NCI-H82 (cell line): ENCODE measurements at places on chromosomes 4 and X.

- no peak for DNase-seq
These were observed 68.2 kb downstream of the ARHGAP10 start for GRCh38 chr4:147799986-147800555.

- DNase-seq = peak; percentile 63
These were observed 136.4 kb downstream of the MAPK10 start for GRCh38 chr4:86223472-86223871.

DNA sequence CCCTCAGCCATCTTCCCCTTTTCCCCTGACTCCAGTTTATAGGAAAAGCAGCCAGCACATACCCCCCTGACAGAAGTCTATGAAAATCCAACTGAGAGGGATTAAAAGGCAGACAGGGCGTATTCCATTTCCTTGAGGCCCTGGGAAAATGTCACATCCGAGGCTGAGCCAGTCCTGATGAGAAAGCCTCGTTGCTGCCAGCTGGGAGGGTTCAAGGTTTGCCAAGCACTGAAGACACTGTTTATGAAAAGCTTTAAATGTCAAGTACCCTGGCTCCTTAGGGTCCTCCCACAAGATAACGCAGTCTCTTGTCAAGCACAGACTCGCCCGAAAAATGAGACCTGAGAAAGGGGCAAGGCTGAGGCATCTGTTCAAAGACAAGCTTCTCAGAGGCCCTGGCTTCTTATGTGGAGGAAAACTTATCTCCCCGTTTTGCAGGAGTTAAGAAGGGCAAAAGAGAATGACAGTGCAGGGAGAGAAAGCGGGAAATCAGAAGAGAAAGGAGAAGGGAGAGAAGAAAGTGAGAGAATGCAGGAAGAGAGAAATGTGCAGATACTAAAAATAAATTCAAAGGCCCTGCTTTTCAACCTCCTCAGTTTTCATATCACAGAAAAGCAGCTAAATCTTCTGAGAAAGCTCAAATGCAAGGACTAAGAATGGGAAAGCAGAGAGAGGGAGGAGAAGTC, 44.7 kb downstream of the SCD5 start:
- peak; percentile 19 for DNase-seq

- no peak for DNase-seq
These were observed 30.0 kb upstream of the CYP2U1 start for GRCh38 chr4:107901213-107901934.

- DNase-seq = peak; percentile 95
These were observed 161.3 kb upstream of the MAGEB18 start for GRCh38 chrX:25976683-25977310.

- DNase-seq = peak; percentile 83
These were observed 58.6 kb downstream of the ELOVL6 start for GRCh38 chr4:110139815-110140214.

- DNase-seq = no peak
These were observed 176.4 kb upstream of the GYPA start for GRCh38 chr4:144316869-144317268.

GRCh38 chrX:153672531-153673427, 834 bp downstream of the PNCK start:
- DNase-seq = no peak

GRCh38 chr4:74055096-74055495, 16.6 kb upstream of the CXCL3 start:
- peak; percentile 85 for DNase-seq

DNA sequence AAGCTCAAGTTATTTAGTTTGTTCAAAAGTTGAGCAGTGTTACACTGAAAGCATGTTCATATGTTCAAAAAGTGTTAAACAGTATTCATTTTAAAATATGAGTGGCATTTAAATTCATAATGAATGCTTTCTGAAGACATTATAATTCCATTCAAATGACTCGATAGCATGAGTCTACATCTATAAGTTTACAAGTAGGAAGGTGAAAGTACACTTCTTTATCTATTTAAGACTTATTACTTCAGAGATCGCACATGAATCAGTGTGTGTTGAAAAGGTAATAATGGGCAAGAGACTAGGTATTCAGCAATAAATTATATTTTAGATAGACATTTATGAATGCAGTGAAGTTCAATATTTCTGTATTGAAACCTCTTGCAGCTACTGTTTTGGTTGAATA, 456.1 kb downstream of the GRXCR1 start:
- DNase-seq = no peak

GRCh38 chrX:46327566-46328115, 217.6 kb downstream of the ZNF674 start:
- no peak for DNase-seq

DNA sequence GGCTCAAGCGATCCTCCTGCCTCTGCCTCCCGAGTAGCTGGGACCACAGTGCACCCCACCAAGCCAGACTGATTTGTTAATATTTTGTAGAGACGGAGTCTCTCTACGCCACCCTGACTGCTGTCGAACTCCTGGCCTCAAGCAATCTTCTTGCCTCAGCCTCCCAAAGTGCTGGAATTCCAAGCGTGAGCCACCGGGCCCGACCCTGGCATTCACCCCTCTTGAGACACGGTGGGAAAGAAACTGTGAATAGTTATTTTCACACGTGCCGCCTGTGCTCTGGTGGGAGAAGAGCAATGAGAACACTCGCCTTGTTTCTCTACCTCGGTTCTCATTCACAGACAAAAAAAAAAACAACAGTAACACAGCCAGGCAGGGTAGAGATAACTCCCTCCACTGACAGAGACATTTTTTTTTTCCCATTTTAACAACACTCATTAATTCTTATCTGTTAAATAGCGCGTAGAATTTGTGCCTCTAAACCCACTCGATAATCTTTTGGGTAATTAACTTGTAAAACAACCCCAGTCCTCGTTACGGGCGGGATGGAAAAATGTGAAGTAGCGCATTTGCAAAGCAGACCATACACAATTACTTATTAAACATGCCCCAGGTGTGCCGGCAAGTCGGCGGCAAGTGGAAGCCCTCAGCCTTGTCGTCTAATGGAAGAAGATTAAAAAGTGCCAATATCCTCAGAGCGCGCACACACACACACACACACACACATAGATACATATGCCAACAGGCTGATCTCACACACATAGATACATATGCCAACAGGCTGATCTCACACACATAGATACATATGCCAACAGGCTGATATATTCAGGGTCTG, 103.3 kb downstream of the DHRSX start:
- no peak for DNase-seq

DNA sequence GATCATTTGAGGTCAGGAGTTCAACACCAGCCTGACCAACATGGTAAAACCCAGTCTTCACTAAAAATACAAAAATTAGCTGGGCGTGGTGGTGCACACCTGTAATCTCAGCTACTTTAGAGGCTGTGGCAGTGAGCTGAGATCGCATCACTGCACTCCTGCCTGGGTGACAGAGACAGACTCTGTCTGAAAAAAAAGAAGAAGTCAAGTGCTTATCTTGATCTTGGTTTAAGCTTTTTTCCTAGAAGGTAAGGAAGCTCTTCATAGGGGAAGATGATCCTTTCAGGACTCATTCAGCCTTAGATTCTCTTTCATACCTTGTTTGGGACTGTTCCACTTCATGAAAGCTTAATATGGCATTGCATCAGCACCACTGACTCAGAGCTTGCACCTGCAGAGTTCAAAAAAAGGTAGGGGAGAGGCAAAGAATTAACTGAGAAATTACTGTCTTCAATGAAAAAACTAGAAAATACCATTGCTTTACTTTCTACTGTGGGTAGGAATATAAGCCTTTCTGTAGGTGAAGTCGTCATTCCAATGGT, 70.8 kb upstream of the EPGN start:
- DNase-seq = no peak

- DNase-seq = peak; percentile 72
These were observed 408.6 kb upstream of the ACTRT1 start for GRCh38 chrX:128460835-128461234.

DNA sequence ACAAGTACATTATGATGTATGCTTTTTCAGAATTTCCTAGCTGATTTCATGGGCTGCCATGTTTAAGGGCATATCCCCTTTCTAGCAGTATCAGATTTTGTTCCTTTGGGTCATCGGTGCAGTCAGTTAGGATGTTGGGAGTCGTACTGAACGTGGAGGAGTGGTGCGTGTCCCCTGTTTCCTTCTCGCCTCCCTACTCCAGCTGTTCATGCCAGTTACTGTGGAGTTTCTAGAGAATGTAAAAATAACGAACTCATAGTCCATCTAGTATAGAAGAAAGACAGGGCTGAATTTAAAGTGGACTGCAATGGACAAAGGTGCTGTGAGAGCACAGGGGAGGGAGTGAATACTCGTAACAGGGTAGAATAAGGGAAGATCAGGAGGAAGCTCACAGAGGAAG, 111.3 kb downstream of the CEP135 start:
- DNase-seq = no peak

DNA sequence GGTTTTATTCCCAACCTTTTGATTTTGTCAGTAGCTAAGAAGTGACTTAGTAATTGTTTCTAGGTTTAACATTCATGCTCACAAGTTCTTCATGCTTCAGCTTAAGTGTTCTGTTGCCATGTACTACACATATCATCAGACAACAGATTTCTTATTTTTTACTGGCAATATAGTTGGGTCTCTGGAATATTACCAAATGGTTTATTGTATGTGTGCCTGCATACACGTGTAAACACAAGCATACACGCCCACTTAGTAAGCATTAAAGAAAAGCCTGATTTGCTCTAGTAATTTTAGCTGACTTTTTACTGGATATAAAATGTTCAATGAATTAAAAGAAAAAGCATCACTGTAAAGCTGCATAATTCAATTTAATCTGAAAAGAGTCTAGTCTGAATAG, 199.8 kb downstream of the CAMK2D start:
- no peak for DNase-seq

GRCh38 chr4:138263247-138263816, 21.2 kb upstream of the SLC7A11 start:
- no peak for DNase-seq

- no peak for DNase-seq
These were observed 459.5 kb downstream of the RAPGEF2 start for GRCh38 chr4:159562366-159562765.

DNA sequence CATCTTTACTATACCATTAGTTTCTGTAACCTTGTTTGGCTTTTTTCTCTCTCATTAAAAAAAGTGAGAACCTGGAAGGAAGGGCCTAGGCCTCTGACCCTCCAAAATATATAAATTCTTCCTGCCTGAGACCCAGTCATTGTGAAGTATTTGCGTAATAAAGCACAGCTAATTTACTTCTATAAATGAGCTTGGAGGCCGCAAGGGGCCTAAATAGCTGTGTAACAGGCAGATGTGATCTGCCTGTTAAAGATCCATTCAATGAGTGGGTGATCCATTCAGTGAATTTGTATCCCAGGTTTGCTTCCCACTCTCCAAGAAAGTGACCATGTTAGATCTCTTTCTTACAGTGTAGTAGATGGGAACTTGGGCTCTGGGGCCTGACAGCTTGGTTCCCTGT, 595 bp upstream of the PYURF start:
- DNase-seq = peak; percentile 20

DNA sequence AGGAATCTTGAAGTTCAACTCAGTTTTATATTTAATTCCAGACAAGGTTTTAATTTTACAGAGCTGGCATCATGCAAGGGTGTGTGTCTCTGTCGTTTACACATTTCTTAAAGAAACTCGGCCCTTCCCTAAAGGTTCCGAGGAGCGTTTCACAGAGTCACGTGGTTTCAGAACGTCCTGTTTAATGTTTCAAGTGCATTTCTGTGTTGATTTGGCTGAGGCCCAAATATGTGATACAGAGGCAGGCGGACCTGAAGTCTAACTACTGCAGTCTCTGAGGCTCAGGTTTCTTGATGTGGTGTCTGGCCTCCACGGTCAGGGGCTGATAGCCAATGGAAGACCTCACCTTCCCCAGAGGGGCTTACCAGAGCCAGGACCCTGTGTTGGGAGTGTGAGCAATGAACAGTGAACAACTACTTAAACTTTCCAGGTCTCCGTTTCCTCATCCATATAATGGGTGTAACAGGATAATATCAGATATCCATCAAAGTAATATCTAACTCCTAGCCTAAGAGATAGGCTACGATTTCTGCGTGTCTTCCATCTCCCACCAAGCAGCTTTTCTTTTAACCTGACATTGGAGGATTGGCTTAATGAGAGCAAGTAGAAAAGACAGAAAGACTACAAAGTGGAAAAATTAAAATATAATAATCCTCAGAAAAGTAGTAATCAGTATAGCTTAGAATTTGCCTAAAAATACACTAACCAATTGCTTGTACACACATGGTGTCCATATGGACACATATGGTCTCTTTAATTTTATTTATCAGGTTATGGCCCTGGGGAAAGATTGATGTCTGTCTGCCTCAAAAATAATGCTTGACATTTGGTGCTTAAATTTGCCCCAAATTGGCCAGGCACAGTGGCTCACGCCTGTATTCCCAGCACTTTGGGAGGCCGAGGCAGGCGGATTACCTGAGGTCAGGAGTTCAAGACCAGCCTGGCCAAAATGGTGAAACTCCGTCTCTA, 50.0 kb upstream of the TRIM2 start:
- no peak for DNase-seq

DNA sequence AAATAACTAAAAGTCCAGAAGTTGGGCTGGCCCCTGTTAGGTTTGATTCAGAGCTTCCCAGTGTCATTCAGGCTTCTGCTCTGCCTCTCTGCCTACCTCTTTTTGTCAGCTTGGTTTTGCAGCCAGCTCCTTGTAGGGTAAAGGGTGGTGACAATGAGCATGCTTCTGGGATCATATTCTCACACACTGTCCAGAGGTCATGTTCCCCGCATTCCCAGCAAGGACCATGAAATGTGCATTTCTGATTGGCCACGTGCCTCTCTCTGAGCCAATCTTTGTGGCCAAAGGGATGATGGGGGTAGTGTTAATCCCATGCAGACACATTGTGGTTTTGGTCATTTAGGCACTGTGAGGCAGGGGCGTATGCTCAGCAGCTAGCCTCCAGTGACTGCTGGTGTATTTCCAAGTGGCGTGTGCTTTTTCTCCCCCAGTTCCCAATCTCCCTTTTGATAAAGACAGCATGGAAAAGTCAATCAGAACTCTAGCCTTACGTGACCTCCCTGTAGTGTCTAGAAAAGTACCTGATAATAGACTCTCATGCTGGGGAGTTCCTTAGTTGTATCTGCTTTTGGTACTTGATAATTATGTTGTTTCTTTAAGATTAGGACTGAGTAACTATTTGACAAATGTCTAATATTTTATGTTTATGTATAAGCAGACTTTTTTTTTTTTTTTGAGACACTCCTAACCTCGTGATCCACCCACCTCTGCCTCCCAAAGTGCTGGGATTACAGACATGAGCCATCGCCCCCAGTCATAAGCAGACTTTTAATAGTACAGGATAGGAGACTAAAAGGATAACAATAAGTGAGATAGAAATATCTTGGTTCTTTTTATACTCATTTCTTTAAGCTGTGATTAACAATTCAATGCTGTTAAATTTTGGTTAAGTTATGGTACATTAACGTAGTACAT, 57.8 kb downstream of the KIAA0232 start:
- peak; percentile 20 for DNase-seq

GRCh38 chrX:9184211-9184610, 150.3 kb upstream of the FAM9B start:
- DNase-seq = no peak

- DNase-seq = no peak
These were observed 2.9 kb downstream of the S100P start for GRCh38 chr4:6696611-6697010.

DNA sequence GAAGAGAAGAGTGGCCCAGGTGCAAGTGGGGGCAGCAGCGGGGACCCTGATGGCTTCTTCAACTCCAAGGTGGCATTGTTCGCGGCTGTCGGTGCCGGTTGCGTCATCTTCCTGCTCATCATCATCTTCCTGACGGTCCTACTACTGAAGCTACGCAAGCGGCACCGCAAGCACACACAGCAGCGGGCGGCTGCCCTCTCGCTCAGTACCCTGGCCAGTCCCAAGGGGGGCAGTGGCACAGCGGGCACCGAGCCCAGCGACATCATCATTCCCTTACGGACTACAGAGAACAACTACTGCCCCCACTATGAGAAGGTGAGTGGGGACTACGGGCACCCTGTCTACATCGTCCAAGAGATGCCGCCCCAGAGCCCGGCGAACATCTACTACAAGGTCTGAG, 11.4 kb downstream of the EFNB1 start:
- no peak for DNase-seq
